Activated CD4-positive, alpha-beta T cell treated with anti-CD3 and anti-CD28 coated beads, Interleukin-2, amount 10 ng/mL, durations not matched to agents 7 days and 5 days (primary cell): ENCODE measurements at places on chromosomes 12 and 14.

DNA sequence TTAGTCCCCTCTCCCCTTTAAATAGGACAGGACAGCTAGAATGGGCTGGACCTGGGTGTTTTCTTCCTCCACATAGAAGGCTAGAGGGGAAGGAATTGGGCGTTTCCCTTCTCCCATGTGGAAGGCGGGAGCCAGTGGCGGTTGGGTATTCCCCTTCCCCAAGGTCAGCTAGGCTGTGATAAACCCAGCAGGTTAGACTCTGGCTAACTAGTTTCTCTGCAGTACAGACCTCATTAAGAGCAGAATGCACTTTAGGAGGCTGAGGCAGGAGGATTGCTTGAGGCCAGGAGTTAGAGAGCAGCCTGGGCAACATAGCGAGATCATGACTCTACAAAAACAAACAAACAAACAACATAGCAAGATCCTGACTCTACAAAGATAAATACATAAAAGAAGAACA lies 92.6 kb downstream of the BEGAIN start:
- H3K27me3 ChIP-seq, result peaks cover 2% of the 10 kb centered on the region
- no peak for DNase-seq

DNA sequence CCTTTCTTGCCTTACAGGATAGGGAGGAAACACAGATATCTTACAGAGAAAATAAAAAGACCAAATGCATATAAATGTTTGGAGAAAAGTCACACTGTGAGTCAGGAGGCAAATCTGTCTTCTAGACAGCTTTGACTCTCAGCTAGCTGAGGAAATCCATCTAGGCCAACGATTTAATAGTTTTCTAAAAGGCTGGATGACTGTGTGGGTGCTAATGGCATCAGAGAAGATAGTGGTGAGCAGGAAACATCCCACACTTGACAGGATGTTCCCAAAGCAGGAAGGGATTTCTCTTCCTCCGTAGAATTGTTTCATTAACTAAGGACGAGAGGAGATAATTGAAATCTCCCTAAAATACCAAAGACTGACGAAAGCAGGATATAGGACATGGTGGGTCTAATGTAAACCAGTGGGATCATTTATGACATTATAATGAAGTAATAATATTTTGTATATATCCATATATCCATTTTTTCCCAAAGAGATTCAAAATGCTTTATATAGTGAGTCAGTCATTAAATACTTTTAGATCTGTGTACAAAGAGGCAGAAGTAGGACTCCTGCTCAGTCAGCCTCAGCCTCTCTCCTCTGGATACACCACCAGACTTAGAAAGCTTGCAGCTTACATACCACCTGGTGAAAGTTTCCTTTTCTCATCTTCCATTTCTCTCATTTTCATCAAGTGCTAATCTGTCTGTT lies 44.3 kb upstream of the PSMA6 start:
- no peak for DNase-seq
- H3K4me3 ChIP-seq, result no peak overlapping the region
- H3K36me3 ChIP-seq, result peaks cover 9% of the 10 kb centered on the region
- H3K4me1 ChIP-seq, result peaks cover 14% of the 10 kb centered on the region

DNA sequence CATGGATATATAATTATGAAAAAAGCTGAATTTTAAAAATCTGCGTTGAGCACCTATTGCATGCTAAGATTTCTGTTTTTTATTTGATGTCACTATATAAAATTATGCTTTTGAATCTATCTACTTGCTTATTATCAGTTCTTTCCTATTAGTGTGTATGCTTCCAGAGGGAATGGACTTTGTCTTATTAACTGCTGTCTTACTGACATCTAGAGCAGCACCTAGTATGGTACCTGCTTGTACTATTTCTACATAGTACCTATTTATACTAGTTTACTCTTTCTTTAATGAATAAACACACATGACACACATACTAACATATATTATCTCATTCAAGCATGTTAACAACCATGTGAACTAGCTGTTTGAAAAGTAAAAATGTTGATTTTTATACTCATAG lies 38.6 kb upstream of the PIK3C2G start:
- H3K36me3 ChIP-seq, result no peaks in the 10 kb centered on the region
- no peak overlapping the region for H3K27ac ChIP-seq
- DNase-seq, result no peak
- no peaks in the 10 kb centered on the region for H3K27me3 ChIP-seq
- H3K4me1 ChIP-seq, result no peaks in the 10 kb centered on the region

DNA sequence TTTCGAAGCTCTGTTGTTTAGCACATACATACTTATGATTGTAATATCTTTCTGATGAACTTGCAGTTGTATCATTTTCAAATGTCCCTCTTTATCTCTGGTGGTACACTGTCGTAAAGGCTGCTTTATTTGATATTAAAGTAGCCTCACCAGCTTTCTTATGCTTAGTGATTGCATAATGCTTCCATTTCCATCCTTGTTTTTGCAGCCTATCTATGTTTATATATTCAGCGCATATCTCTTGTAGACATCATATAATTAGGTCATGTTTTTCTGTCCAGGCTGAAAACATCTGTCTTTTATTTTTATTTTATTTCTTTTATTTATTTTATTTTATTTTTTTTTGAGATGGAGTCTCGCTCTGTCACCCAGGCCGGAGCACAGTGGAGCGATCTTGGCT lies 34.6 kb downstream of the ACAD10 start:
- no peaks in the 10 kb centered on the region for H3K4me1 ChIP-seq
- DNase-seq, result no peak
- no peak overlapping the region for H3K4me3 ChIP-seq
- H3K27ac ChIP-seq, result no peak overlapping the region

DNA sequence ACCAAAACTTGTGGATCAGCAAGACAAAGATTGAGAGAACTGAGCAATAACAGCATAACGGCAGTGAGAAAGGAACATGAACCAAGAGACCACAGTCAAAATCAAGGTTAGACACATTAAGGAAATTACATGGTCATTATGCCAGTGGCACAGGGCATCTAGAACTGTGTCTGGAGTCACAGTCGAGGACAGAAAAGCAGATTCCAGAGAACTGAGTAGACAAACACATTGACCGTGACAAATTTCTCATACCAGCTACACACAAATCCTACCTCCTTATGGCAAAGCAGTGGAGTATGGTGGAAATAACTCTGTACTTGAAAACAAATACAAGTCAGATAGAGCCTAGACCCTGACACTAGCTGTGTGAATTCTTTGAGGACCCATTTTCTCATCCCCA lies 367.3 kb downstream of the DUSP6 start:
- H3K36me3 ChIP-seq, result no peaks in the 10 kb centered on the region
- H3K27me3 ChIP-seq, result peaks cover 40% of the 10 kb centered on the region
- no peaks in the 10 kb centered on the region for H3K4me1 ChIP-seq
- no peak overlapping the region for H3K4me3 ChIP-seq
- H3K27ac ChIP-seq, result no peak overlapping the region

GRCh38 chr14:81565441-81566290 lies 32.0 kb upstream of the SEL1L start:
- no peak overlapping the region for H3K27ac ChIP-seq
- no peak overlapping the region for H3K4me3 ChIP-seq
- H3K4me1 ChIP-seq, result no peaks in the 10 kb centered on the region
- H3K27me3 ChIP-seq, result peaks cover 5% of the 10 kb centered on the region

- no peaks in the 10 kb centered on the region for H3K27me3 ChIP-seq
- peaks cover 38% of the 10 kb centered on the region for H3K4me1 ChIP-seq
- peaks cover 5% of the 10 kb centered on the region for H3K36me3 ChIP-seq
- no peak overlapping the region for H3K27ac ChIP-seq
- H3K4me3 ChIP-seq, result no peak overlapping the region
These were observed 13.5 kb downstream of the SLC11A2 start for GRCh38 chr12:51012570-51013236.

DNA sequence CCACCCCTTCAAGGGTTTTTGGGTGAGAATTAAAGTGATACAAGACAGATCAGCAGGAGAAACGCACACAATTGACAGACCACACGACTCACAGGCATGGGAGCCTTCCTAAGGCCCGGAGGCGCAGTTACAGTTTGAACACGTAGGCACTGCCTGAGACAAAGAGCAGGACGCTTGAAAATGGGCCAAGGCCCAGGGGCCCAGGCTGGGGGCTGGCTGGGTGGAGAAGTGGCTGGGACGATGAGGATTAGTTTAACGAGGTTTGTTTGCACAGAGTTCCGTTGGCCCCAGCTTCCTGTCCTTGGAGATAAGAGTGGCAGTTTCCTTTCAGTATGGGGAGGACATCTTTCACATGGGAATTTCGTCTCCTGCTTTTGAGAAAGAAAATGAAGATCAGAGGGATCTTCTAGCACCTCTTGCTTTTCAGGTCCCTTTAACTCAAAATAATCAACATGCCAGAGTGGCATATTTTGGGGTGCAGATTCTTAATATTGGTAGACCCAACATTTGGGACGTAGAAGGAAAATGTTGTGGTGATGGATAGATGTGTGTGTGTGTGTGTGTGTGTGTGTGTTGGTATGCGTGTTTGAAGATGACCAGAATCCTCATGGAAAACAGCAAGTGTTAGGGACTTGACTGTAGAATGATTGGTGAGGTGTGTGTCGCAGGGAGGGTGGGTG lies 44.6 kb downstream of the DLK1 start:
- no peaks in the 10 kb centered on the region for H3K36me3 ChIP-seq
- H3K4me1 ChIP-seq, result no peaks in the 10 kb centered on the region
- no peak overlapping the region for H3K4me3 ChIP-seq
- DNase-seq, result no peak

DNA sequence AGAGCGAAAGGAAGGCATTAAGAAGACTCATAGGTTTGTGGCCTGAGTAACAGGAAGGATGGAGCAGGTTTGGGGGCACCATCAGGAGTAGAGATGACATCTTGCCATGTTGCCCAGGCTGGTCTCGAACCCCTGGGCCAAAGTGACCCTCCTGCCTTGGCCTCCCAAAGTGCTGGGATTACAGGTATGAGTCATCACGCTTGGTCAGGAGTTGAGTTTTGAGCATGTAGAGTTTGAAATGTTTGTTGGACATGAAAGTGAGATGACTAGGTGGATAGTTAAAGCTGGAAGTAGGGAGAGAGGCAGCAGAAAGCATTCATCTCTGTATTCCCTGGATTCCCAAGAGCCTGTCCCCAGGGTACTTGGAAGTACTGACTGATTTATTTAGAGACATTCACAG lies 112.6 kb downstream of the ERC1 start:
- no peak overlapping the region for H3K4me3 ChIP-seq
- DNase-seq, result no peak
- H3K27me3 ChIP-seq, result no peaks in the 10 kb centered on the region
- peak overlapping the region; percentile 27 for H3K27ac ChIP-seq
- H3K4me1 ChIP-seq, result peaks cover 36% of the 10 kb centered on the region

DNA sequence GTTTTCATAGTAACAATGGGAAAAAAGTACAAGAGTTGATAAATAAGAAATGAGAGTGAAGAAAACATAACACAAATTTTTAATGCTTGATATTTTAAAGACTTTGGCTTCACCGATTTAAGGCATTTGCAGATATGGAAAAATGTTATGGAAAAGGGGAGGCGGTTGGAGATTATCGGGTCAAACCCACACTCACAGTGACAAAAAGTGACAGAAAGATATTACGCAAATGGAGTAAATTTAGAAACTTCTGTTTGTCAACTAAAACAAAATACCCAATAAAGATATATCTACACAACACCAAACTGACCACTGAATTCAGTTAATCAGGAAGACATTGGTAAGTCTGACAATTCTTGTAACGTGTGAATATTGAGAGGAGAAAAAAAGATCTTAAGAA lies 2.5 kb downstream of the PPP1R12A start:
- H3K4me1 ChIP-seq, result peaks cover 62% of the 10 kb centered on the region
- H3K27ac ChIP-seq, result no peak overlapping the region
- peaks cover 13% of the 10 kb centered on the region for H3K36me3 ChIP-seq
- no peak for DNase-seq

GRCh38 chr12:28563286-28563685 lies 373.0 kb downstream of the CCDC91 start:
- no peak overlapping the region for H3K27ac ChIP-seq
- no peak for DNase-seq
- H3K4me3 ChIP-seq, result no peak overlapping the region
- no peaks in the 10 kb centered on the region for H3K36me3 ChIP-seq
- H3K4me1 ChIP-seq, result no peaks in the 10 kb centered on the region

DNA sequence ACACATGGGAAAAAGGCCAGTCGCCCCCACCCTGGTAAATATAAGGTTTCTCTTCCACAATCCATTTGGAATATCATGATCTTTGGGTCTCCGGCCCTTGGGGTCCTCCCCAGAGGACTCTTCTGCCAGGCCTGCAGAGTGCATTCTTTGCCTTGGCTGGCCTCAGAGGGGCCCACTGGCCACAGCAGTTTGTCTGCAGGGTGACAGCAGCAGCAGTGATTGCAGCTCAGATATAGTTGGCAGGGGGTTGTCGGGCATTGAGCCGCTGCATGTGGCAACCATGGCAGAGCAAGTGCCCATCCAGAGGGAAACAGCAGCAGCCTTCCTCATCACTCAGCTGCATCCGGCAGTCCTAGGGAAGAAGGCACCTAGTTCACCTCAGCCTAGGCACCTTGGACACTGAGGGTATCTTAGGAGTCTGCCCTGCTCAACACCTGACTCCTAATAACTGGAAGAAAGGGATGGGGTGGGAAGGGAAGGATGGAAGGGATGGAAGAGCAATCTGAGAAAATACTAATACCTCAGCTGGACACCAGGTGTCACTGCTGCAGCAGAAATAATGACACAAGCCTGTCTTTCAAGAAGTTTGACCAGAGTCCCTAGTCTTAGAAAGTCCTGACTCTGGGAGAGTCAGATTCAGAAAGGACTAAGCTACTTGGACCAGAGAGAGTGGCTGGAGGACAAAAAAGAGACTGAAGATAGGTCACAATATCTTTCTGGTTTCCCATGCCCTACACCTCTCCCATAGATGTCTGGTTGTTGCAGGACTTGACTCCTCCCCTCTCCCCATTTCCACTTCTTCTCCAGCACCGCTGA lies 8.9 kb downstream of the AJUBA start:
- H3K27ac ChIP-seq, result no peak overlapping the region
- no peaks in the 10 kb centered on the region for H3K36me3 ChIP-seq
- H3K27me3 ChIP-seq, result peaks cover 14% of the 10 kb centered on the region

DNA sequence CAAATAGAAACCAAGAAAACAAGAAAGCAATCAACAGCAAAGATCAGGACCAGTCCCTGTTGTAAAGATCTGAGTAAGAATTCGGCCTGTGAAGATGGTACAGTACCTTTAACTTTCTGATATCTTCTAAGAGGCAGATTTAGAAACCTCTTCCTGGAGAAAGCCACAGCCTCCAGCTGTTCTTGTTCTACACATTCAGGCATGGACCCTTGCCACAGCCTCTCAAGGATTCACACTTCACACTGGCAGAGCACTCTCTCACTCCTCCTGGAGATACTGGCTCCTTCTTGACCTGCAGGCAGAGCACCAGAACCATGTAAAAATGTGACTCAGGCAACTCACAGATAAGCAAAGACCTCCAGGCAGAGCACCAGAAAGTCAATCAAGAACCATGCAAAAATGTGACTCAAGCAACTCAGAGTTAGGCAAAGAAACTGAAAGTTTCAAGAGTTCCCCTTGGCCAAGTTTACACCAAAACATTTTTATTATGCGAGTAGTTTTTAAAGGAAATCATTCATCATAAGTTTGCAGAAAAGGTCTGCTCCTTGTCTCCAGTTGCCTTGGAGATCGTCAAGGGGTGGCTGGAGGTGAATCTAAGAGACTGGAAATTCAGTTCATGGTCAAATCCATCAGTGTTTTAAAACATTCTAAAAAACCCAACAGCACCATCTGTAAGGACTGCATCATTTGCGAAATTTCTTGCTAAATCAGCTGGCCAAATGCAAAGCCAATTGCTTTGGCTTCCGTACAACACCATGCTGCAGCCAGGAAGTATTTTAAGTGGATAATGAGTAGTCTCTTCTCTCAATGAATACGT lies 119.3 kb upstream of the MDM1 start:
- H3K36me3 ChIP-seq, result peaks cover 25% of the 10 kb centered on the region
- H3K27ac ChIP-seq, result peak overlapping the region; percentile 95
- no peaks in the 10 kb centered on the region for H3K27me3 ChIP-seq
- DNase-seq, result peak; percentile 66
